H4 (cell line): ENCODE measurements at places on chromosomes 4 and X.

DNA sequence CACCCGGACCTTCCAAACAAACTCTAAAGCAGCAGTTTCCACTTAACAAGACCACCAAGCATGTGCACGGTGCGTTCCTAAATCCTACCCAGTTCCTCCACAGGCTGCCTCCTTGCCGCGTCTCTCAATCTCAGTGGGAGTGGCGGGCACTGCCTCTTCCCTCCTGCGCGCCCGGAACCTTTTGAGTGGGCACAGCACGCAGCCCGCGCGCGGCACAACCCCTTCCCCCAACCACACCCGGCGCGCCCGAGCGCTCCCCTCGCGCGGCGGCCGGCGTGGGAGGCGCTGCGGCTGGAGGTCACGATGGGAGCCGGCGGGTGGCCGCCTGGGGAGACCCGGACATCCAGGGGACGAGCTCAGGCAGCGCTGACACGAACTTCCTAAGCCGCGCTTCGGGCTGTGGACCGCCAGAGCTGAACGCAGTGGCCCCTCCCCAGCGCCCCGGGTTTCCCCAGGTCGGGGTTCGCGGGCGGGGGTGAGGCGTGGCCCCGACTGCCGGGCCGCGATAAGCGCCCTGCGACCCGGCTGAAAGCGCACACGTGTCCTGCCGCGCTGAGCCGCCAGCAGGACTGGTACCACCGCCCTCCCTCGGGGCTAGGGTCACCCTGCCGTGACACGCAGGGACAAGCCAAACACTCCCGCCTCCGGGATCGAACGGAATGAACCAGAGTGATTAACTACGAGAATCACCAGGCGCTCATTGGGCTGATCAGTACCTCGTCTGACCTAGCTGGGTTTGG, at the start of gene ABCG2:
Gene ABCG2 (minus strand): TSS at position 151 of the 740 bp plus-strand sequence. CDS start 18,644 bp downstream, outside the sequence.
- peak; percentile 70 for DNase-seq

DNA sequence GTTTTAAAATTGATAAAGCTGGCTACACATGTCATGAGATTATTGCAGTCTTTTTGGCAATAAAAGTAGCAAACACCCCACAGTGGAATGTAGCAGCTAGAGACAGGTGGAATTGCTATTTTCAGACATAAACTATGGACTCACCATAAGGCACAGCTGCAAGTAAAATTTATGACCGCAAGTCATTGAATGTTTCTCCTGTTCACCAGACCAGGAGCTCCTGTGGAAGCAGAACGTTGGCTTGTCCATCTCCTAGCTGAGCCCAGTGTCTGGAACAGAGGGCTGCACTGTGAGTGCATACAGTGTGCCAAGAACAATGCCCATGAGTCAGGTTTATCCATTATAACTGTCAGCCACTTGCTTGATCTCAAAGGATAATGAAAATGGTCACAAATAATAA, 538.2 kb downstream of the INPP4B start:
- no peak for DNase-seq

GRCh38 chrX:150036181-150036580, 97.9 kb upstream of the EOLA2 start:
- DNase-seq = peak; percentile 56

DNA sequence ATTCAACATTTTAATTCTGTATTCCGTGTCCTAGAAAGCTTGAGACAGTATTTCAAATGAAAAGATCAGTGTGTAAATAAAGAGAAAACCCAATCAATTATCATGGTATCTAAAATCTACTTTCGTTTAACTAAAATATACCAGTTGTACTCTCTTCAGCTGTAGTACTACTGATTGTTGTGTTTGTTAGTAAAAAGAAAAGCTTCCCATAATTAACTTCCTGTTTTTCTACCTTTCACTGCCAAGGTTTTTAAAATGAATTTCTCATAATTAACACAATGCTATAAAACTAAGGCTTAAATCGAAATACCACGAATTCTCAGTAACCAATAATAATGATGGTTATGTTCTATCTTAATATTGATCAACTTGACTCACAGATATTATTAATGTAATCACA, 37.4 kb downstream of the PPP3CA start:
- no peak for DNase-seq

DNA sequence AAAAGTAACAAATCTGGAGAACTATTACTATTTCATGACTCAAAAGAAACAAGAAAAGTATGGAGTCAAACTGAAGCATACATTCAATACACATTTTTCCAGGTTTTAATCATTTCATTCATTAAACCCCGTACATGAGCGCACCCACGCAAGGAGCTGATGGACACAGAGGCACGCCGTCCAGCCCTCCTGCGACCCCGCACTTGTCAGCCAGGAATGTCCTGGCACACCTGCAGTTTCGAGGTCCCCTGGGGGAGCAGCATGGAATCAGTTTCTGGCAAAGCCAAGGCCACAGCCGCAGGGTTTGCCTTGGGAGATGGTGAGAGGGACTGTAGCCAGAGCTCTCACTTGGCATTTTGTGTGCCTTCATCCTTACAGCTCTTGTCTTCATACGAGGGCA, 12.8 kb upstream of the SLC2A9 start:
- no peak for DNase-seq
